ENCODE measurements at places on chromosomes 4 and X.

- no peak for DNase-seq
These were observed 67.6 kb downstream of the FAM184B start for GRCh38 chr4:17713779-17714178.

DNA sequence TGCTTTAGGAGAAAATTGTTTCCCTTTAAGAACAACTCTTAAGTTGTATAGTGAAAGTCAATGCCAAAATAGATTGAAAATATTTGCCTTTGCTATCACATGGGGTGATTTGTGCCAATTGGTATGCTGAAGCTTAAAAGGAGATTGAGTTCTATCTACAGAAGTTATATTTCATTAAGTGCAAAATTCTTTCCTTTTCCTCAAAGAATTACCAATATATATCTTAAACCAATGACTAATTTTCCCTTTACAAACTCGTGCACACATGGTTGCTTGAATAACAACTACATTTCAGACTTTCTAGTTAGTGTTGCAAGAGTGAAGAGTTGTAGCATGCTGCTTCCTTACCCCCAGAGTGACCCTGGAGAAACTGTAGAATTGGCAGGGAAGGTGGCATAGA, 990.0 kb upstream of the PABPC4L start:
- DNase-seq: no peak

GRCh38 chrX:68728186-68728585, 80.7 kb downstream of the STARD8 start:
- no peak for DNase-seq

GRCh38 chr4:173160871-173161270, 7.7 kb upstream of the GALNT7 start:
- DNase-seq: no peak

DNA sequence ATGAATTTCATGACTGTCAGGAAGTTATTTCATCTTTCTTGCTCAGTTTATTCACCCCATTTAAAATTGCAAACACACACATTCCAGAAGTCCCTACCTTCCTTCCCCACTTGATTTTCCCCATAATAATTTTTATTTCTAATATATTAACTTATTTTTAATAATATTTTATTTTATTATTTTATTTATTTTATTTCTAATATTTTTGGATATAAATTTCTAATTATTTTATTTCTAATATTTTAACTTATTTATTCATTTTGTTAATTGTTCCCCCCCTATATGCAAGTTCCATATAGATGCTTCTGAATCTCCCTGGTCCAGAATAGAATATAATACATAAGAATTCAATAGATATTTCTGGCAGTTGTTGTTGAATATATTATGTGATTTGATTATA, 293.7 kb upstream of the CPEB2 start:
- DNase-seq: no peak

DNA sequence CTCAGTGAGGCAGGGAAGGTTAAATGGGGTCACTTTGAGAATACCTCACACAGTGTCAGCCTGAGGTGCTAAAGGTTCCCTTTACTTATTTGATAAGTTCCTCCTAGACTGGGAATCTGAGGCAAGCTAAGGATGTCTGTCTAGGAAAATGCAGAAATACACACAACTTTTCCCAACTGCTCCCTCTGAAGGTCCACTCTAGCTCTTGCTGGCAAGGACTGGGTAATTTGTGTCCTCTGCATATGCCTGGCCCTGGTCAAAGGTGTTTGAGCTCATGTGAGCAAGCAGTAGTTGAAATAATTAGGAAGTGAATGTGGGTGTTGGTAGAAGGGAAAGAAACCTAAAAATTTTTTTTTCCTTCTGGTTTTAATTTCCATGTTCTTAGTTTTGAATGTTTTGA, 21.3 kb downstream of the TXLNG start:
- no peak for DNase-seq
